ENCODE measurements at places on chromosomes 11 and 22.

- no peak for DNase-seq
Measured at GRCh38 chr22:27621486-27622070, 180.0 kb downstream of the MN1 start.

DNA sequence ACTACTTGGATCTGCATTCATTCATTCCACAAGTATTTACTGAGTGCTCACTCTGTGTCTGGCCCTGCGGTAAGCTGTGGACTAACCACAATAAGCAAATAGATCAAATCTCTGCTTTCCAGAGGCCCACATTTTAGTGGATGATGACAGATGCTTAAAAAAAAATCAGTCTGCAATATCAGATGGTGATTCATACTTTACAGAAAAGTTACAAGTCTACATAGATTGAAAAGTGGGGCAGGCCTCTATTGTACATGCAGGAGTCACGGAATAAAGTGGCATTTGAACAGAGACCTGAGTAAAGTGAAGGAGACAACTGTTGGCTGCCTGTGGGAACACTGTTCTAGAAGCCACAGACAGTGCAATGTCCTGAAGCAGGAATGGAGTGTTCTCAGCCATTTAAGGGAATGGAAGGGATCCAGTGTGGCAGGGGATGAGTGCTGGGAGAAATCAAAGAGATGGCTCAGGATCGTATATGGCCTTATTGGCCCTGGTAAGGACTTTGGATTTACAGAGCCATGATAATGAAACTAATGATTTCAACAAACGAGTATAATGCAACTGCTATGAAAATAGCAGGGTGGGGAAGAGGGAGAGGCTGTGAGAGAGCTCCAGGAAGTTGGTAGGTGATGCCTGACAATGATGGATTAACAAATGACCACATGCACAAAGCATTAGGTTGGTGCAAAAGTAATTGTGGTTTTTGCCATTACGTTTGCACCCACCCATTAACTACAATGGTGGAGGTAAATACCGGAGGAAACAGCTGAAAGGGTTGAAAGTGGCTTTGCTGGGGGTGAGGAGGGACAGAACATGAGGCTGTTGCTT is 31.1 kb downstream of the TMEM45B start:
- DNase-seq, result no peak

DNA sequence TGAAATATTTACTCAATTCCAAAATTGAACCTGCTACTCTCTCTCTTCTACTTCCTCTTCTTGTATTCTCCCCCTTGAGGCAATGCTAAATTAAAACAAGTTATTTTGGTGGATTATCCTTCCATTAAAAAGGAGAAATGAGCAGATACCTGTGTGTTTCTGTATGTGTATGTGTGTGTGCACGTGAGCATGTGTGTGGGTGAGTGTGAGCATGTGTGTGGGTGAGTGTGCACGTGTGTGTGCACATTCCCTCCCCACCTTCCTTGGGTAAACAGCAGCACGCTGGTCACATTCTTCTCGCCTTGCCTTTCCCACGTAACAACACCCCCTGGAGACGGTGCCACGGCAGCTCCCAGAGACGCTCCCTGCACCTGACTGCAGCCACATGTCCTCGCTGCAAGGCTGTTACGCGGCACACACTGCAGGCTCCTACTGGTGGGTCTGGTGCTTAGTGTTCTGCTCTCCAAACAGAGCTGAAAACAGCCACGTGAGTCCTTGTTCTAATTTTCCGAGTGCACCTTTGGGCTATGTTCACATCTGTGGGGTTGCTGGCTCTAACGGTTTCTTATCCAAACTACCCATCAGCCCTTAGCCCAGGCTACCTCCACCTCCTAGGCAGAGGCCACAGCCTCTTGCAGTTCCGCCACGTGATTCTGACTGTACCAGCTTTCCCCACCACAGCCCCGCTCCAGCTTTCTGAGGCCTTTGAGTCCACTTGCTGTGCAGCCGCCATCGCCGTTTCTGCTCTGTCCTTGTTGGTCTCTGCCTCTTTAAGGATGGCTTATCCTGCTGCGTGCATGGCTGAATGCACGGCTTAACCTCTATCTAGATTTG is 123.4 kb downstream of the CTTN start:
- no peak for DNase-seq

DNA sequence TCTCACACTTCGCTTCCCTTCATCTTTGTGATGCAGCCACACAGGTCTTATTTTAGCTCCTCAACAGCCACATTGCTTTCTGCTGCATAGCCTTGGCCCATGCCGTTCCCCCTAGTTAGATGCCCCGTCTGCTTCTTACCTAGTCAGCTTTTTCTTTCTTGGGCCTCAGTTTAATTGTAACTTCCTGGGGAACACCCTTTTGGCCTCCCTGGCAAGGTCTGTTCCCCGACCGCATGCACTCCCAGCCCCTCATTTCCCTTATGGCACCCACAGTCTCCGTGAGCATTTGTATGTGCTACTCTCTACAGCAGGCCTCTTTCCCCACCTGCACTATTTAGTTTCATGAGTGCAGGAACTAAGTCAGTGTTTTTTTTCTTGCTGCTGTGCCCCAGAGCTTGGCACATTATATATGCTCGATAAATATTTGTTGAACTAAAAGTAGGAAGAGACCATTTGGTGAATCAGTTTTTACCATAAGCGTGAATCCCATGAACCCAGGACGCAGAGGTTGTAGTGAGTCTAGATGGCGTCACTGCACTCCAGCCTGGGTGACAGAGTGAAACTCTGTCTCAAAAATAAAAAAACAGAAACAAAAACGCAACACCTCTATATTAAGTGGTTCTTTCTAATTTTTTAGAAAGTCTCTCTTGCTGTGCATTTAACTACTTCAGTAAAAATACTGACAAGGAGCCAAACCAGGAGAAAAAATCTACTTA is 38.5 kb downstream of the TNRC6B start:
- DNase-seq, result no peak

- DNase-seq, result no peak
Measured at GRCh38 chr11:30107899-30108298, 91.1 kb upstream of the KCNA4 start.

DNA sequence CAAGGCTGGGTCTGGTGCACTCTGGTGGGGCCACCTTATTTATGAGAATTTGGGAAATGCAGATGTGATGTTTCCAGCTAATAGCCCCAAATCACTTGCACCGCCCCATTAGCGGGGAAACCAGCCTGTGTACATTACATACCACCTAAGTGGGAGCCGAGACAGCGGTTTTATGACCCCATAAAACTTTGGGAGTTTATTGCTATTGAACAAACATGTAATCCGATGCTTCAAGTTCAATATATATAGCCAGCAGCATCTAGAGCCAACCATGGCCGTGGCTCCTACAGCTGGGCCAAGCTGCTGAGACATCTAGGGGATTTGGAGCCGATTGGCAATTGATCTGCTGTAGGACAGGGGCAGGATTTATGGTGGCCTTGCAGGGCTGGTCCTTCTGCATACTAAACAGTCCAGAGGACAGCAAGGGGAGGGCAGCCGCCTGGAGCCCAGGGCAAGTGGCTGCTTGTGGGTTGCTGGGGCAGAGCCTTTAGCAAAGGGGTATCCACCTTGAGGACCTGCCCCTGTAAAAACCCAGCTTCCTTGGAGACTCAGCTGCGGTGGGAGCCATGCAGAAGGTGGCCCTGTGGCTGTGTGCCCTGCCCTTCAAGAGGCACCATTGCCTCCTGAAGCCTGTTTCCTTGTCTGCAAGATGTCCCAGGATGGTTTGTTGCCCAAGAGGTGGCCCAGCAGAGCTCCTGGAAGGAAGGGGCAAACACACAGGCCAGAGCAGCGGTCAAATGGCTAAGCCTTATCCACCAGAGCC is 47.9 kb upstream of the CCDC188 start:
- DNase-seq, result no peak

- no peak for DNase-seq
Measured at GRCh38 chr11:28619846-28620540, 511.8 kb downstream of the METTL15 start.
